ENCODE measurements at places on chromosomes 3 and 15.

DNA sequence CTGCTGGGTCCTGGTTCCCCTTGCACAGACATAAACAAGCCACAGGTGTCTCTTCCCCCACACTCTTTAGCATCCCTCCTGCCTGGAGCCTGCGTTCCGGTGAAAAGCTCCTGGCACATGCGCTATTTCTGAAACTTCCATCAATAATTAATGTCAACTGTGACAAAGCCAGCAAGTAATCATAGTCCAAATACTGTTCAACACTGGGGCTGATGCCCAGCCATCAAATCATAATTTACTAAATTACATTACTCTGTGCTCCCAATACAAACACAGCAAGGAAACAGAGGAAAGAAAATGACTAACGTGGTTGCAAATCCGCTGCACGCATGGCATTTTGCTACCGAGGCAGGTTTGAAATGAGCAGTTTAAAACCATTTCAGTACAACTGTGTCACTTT, 294.7 kb downstream of the ERC2 start:
- no peak for DNase-seq

DNA sequence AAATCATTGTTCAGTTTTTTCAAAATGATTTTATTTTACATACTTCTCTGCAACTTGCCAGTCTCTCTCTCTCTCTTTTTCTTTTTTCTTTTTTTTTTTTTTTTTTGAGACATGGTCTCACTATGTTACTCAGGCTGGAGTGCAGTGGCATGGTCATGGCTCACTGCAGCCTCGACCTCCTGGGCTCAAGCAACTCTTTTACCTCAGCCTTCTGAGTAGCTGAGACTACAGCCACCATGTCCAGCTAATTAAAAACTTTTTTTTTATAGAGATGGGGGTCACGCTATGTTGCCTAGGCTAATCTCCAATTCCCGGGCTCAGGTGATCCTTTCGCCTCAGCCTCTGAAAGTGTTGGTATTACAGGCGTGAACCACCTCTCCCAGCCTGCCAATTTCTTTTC, 12.1 kb upstream of the ARID3B start:
- DNase-seq, result no peak

DNA sequence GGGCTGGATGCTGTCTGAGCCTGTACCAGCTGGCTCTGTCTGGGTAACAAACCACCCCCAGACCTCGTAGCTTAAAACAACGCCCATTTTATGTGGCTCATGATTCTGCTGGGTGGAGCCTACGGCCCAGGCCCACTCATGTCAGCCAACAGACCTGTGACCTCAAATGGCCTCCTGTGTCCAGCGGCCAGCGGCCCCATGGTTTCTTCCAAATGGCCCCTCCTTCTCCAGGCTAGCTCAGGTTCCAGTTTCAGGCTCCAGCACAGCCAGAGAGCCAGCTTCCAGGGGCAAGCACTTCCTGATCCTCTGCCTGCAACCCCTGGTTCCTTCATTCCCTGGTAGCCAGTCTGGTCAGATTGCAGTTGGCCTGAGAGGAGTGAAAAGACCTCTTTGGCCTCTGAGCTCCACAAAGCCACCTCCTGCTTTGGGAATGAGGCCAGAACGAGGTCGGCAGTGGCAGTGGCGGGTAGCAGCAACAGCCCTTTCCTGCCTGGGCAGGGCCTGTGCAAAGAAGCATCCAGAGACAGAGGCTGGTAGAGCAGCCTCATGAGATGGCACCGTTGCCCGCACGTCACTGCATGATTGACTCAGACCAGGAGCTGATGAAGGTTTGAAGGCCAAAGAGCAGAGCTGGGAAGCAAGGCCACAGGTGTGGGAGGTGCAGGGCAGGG, 21.0 kb upstream of the PLXNA1 start:
- DNase-seq, result no peak

GRCh38 chr3:154120961-154121700, at the start of gene ARHGEF26:
Gene ARHGEF26, plus strand, starts transcription at chr3:154121390. Its CDS starts 603 bp downstream, at chr3:154121993.
- peak; percentile 66 for DNase-seq

DNA sequence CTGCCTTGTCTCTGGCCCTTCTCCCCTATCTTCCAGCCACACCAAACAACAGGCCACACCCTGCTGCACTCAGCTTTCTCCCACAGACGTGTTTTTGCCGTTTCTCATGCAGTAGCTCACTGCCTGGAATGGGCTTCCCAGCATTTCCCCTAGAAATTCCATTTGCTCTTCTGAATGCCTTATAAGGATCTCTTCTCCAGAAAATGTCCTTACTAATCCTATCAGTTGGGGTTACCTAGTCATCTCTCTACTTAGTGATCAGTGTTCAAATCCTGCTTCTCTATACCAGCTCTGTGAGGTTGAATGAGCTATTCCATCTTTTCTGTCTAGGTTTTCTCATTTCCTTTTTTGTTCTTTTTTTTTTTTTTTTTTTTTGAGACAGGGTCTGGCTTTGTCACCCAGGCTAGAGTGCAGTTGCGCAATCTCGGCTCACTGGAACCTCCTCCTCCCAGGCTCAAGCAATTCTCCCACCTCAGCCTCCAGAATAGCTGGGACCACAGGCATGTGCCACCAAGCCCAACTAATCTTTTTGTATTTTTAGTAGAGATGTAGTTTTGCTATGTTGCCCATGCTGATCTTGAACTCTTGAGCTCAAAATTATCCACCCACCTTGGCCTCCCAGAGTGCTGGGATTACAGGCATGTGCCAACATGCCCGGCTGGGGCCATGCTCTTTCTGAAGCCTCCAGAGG, 98.2 kb upstream of the CHD2 start:
- no peak for DNase-seq

DNA sequence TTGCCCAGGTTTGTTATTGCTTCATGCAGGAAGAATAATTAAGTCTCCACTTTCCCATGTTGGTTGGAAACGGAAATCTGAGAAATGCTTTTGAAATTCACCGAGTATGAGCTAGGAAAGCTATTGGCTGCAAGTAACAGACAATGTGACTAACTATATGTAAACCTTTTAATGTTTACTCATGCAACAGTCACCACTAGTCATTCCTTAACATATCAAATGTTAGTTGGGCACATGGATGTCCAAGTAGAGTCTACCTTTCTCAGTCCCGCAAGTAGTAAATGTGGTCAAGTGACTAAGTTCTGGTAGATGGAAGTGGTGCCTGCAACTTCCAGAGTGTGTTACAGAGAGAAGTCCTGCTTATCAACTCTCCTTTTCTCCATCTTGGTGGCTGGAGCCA, 52.5 kb downstream of the KLF15 start:
- no peak for DNase-seq

DNA sequence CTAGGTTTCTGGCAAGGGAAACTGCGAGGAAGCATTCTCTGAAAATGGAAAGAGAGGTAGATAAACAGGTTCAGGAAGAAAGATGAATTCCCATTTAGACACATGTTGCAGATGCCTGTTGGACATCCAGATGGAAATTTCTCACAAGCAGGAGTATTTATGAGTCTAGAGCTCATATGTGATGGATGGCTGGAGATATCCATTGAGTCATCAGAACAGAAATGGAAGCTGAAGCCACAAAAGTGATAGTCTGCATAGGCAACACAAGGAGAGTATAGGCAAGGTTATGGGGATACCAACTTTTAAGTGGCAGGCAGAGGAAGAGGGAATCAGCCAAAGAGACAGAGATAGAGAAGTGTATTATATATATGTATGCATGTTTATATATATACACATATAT, 6.3 kb upstream of the RAMAC start:
- no peak for DNase-seq

GRCh38 chr3:9074079-9074478, 110.8 kb upstream of the RAD18 start:
- no peak for DNase-seq

DNA sequence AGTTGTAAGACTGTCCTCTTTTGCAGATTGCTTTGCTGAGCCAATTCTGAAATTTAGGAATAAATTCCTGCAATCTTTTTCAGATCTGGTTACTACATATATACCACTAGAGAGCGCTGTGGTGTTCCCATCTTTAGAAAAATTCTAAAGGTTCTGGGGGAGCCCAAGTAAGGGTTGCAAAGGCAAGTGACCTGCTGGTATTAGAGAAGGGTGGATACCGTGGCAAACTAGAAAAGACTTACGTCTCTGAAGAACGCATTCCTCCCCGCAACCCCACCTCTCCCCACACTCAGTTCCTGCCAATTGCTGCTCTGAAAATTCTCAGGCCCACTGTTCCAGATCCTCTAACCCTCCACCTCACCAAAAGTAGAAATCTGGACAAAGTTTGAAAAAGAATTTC, 48.5 kb downstream of the EFHB start:
- no peak for DNase-seq

- no peak for DNase-seq
Observed at GRCh38 chr3:148856384-148856783, 8.7 kb upstream of the CPA3 start.

DNA sequence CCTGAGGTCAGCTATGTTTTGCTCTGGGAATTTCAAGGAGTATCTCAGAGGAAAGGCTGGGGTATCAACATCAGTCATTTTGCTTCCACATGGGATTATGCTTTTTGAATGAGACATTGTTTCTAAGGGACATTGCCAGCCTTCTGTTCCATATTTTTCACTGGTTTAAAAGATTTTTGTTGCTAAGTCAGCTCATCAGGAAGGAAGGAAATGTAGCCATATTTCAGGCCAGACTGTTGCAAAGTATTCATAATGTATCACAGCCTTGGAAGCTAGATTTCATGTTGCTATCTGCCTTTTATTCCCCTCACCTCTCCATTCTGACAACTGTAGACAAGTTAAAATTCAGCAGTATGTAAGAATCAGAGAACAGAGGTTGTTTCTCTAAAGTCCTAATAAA, 61.0 kb upstream of the CHRM5 start:
- no peak for DNase-seq

DNA sequence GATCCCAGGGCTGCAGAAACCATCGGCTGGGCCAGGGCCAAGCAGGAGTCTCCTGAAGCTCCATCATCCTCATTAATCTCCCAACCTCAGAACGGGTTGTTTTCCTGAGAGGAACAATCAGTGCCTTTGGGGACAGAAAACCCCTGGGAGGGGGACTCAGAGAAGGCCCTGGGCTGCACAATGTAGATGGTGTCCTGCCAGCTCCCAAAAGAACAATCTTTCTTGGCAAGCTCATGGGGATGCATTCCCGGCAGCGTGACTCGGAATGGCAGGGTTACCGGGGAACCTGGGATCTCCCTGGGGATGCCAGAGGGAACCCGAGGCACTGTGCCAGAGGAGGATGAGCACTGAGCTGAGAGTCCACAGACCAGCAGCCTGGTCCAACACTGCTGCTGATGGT, 72.1 kb upstream of the ATP2B2 start:
- DNase-seq, result no peak

GRCh38 chr3:145133281-145133680, 1027.7 kb downstream of the PLOD2 start:
- DNase-seq, result no peak

- DNase-seq, result no peak
Observed at GRCh38 chr15:58575045-58575786, 143.4 kb downstream of the LIPC start.

GRCh38 chr3:116445311-116445841, at the start of gene LSAMP:
Gene LSAMP, minus strand, starts transcription at chr3:116445487.
- DNase-seq, result no peak

DNA sequence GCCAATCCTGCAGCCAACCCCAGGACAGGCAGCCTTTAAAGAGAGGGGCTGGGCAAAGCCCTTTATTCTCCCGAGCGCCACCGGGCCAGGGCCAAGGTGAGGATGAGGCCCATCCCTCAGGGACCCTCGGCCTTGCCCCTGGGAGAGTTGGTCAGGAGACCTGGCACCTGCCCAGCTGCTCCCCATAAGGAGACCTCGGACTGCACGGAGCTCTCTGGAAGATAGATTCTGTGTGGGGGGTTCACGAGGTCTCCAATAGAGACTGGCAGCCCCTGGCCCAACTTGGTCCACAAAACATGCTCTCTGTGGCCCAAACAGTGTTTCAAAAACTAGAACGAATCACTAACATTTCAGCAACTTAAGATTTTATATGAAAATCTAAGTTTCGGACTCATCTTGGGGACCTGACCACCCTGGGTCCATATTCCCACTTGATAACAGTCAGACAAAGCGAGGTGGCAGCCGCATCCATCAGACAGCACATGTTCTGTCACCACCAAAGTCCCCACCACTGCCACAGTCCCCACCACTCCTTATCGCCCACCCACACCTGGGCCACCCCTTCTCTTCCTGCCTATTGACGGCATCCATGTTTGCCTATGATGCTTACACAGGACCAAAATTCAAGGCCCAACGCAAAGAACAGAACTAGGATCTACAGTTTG, 114.4 kb upstream of the RPL32 start:
- no peak for DNase-seq

DNA sequence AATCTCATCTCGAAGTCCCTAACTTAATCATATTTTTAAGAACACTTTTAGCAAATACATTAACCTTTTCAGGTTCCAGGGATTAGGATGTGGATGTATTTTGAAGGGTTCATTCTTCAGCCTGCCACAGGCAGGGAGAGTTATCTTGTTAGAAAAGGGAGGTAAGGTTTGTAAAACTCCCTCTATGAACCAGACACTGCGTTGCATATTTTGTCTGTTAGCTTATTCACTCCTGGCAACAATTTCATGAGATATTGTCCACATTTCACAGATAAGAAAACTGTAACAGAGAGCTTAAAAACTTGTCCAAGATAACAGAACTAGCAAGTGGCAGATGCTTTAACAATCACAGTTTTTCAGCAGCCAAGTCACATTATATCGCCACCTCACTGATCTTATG, 155.4 kb downstream of the DIPK2A start:
- no peak for DNase-seq

DNA sequence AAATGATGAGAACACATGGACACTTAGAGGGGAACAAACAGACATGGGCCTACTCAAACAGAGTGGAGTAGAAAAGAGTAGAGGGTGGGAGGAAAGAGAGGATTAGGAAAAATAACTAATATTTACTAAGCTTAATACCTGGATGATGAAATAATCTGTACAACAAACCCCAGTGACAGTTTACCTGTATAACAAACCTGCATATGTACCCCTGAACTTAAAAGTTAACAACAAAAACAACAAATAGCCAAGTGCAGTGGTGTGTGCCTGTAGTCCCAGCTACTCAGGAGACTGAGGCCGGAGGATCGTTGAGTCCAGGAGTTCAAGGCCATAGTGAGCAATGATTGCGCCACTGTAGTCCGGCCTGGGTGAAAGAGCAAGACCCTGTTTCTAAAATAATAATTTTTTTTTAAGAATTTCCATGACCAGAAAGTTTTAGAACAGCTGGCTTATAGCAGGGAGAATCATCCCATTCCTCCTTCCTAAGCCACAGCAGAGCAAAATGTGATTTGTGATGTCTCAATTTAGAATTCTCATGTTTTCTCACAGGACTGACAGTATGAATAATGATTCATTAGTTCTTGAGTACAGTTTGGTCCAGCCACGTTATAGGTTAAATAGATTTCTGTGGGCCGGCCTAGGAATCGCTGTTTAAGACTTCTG, 150.0 kb downstream of the ZNF609 start:
- DNase-seq, result no peak

GRCh38 chr3:172522871-172523818, at the start of gene TNFSF10:
Gene TNFSF10, minus strand, starts transcription at chr3:172523430. Its CDS starts 46 bp downstream, at chr3:172523384.
- no peak for DNase-seq
